ENCODE measurements at places on chromosomes 4 and X.

- no peak for DNase-seq
Measured at GRCh38 chr4:152509595-152510225, 26.2 kb downstream of the FBXW7 start.

DNA sequence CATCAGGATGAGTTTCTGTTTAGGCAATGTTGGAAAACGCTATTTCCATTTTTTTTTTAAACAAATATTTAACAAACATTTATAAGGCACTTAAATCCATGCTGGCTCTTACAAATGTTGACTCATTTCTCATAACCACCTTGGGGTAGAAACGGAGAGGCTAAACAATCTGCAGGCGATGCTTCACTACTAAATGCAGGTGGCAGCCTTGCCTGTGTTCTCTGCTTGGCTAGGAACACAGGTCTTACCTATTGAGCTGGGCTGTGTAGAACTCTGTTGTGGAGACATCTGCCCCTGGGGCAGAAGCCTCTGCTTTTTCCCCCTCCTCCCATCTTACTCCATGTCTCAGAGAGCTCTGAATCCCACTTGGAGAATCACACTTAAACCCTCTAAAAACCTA is 1.4 kb upstream of the CXCL1 start:
- DNase-seq, result no peak

- no peak for DNase-seq
Measured at GRCh38 chr4:87881115-87881514, 48.3 kb downstream of the MEPE start.

GRCh38 chrX:110407910-110408545 is 49.4 kb downstream of the RTL9 start:
- peak; percentile 82 for DNase-seq

GRCh38 chrX:27968352-27968751 is 12.9 kb downstream of the DCAF8L1 start:
- DNase-seq, result no peak

GRCh38 chr4:137558951-137559350 is 26.7 kb upstream of the PCDH18 start:
- no peak for DNase-seq

DNA sequence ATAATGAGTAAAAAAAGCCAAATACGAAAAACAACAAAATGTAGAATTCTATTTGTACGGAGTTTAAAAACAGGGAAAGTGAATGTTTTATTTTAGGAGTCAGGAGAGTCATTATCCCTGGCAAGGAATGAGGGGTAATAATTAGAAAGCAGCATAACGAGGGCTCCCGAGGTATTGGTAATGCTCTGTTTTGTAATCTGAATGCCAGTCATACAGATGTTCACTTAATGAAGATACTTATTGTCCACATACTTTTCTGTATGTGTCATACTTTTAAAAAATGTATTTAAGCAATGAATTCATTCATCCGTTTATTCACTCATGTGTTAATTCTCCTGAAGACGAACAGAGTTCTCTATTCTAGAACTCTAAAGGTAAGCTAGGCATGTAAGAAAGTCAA is 87.8 kb upstream of the BMP2K start:
- DNase-seq, result no peak

DNA sequence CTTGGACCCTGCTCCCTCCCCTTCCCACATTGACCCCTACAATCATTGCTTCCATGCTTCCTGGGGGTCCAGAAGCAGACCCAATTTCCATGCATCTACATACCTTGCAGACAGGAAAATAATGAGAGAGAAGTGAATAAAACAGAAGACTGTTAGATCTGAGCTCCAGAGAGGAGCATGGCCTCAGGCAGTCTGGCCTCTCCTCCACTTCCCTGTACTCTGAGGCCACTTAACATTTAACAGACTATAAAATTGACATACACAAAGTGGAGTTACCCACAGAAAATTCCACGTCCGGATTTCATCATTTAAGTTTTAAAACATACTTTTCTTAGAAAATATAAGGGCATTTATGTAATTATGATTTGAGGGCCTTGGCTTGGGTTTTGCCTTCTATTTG is 2.1 kb upstream of the PRSS12 start:
- DNase-seq, result no peak

DNA sequence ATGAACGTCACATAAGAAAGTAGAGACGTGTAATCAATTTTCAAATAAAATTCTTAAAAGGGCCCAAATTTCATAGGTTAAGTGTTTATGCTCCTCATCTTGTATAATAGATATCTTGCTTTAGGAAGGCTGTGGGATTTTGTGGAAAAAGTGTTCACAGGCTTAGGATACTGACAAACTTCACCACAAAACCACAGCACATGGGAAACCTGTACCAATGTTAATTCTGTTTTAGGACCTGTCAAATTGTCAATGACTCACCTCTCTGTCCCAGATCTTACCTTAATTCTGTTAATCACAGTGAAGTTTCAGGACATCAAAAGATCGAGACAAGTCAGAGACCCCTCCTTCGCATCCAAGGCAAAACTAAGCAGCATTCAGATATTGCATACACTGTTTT is 24.2 kb downstream of the FGFBP1 start:
- DNase-seq, result no peak
